ENCODE measurements at places on chromosomes 7 and 10.
A peak's percentile ranks its signal among the peaks of the same experiment; 100 is the strongest.

DNA sequence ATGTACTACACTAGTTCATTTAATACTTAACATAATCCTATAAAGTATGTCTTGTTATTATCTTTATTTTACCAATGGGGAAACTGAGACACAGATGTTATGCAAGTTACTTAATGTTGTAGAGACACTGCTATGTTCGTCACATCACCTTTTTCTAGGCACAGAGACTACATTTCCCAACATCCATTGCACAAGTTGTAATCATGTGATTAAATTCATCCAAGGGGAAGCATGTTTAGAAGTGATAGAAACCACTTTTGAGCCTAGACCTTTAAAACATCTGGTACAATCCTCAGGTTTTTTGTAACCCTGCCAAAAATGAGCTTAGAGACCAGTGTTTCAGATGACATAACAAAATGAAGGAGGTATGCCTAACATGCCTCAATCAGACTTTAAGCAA lies 386.8 kb upstream of the HPS1 start:
- no peak for DNase-seq

DNA sequence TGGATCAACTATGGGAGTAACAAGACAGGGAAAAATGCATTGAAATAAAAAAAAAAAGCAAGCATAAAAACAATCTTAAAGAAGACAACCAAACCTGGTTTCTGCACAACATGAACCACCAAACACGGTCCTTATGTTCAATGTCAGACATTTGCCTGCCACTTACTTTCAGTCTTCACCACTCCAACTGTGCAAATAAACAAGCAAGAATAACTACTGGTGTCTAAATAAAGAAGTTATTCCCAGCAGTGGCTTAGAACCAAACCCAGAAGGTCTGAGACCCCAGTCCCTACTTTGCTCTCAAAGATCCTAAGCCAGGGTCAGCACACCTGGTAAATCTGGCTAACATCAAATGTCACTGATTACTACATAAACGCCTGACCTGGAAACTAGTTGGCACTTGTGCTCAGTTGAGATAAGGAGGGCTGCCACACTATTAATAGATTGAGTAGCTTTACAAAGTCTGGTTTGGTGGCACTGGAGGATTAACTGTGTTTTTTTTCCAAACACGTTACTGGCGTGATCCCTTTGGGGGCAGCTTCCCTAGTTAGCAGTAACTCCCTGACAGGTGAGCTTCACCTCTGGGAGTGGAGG lies 62.7 kb upstream of the ABLIM1 start:
- no peak for DNase-seq

DNA sequence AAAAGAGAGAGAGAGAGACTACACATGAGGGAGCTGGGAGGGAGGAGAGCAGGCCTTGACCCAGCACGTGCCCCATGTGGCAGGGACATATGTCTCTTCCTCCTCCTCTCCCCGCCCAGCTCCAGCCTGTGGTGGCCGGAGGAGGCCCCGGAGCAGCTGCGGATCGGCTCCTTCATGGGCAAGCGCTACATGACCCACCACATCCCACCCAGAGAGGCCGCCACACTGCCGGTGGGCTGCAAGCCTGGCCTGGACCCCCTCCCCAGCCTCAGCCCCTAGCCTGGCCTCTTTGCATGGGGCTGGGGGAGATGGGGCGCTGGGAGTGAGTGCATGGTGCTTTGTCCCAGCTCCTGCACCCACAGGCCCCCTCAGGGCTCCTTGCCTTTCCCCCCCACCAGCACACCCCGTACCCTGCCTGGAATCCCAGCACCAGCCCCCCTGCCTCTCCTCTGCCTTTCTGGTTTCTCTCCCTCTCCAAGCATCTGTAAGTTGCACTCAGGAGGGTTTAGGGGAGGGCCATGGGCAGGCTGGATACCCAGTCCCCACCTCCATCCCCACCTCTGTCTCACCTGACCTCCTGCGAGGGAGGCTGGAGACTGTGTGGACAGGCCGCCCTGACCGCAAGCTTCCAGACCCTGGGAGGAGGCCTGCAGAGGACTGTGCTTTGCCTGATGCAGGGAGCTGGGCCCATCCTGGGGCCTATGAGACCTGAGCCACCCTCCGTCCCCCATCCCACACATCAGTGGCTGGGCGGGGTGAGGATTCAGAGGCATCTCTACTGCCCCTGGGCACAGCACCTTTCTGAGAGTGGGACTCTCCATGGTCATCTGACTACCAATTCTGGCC lies 4.8 kb downstream of the UPK3B start:
- peak; percentile 4 for DNase-seq

GRCh38 chr7:143258831-143259230 lies 4.4 kb upstream of the GSTK1 start:
- DNase-seq = peak; percentile 42

DNA sequence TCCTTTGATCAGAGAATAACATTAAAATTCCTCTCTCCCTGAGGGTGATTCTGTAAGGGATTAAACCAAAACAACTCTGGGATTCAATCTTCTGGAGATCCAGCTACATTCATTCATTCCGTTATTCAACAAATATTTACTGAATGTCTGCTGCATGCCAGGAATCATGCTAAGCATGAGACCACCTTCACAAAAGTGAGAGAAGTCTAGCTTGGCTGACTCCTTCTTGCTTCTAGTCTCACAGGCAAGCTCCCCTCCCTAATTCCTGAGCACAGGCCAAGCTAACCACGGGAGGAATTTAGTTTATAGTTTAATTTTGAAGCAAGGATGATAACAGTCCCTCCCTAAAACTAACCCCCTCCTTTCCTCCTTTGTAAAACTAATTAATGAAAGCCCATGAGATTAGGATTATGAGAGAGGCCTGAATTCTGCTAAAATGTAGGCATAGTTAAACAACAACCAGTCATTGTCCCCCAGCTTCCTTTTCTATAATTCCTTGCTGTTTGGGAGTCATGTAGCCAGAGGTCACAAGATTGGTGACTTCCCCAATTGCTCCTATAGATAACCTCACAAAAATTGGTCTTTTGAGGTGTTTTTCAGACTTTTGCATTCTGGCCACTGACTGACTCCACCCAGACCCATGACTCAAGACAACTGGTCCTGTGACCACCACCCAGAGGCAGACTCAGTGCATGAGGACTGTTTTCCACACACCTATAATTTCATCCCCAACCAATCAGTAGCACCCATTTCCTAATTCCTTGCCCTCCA lies 113.5 kb downstream of the ITGB8 start:
- DNase-seq = no peak

- no peak for DNase-seq
Measured at GRCh38 chr7:106583706-106584690, 77.0 kb downstream of the CCDC71L start.
